ENCODE measurements at places on chromosomes 3 and 15.
A peak's percentile ranks its signal among the peaks of the same experiment; 100 is the strongest.

DNA sequence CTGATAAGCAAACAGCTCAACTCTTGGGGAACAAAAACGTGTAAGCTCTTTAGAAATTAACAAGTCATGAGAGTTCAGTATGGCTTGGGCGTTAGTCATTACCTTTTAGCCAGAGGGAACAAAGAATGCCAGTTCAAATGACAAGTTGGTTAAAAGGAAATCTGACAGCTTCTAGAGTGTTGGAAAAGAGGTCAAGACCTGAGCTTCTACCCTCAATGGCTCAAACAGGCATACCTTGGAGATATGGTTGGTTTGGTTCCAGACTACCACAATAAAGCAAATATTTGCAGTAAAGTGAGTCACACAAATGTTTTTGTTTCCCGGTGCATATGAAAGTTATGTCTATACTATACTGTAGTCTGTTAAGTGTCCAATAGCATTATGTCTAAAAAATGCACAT, 136.1 kb downstream of the CACNA1D start:
- peaks cover 12% of the 10 kb centered on the region for H3K4me1 ChIP-seq
- H3K36me3 ChIP-seq = no peaks in the 10 kb centered on the region
- H3K27me3 ChIP-seq = no peaks in the 10 kb centered on the region
- no peak overlapping the region for H3K4me3 ChIP-seq
- no peak overlapping the region for H3K27ac ChIP-seq

GRCh38 chr15:45179221-45179985, 8.4 kb downstream of the SHF start:
- H3K4me3 ChIP-seq = no peak overlapping the region
- peak; percentile 79 for DNase-seq
- H3K36me3 ChIP-seq = peaks cover 7% of the 10 kb centered on the region
- peaks cover 15% of the 10 kb centered on the region for H3K4me1 ChIP-seq
- no peak overlapping the region for H3K27ac ChIP-seq
- no peaks in the 10 kb centered on the region for H3K27me3 ChIP-seq

DNA sequence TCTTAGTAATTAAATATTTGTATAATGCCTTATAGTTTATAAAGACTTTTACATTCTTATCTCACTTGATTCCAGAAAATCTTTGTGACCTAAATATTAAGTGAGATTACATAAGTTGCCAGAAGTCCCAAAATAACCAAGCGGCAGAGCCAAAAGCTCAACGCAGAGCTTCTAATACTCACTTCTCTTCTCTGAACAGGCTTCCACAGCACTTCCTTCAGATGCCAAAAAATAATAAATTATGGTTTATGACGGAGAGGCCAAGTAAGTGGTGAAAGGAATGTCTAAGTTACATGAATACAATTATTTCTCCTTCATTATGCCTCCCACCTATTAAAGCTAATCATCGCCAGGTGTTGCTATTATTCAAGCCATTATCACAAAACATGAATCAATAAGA, 110.3 kb downstream of the GBE1 start:
- H3K27ac ChIP-seq = no peak overlapping the region
- no peak for DNase-seq
- H3K4me1 ChIP-seq = no peaks in the 10 kb centered on the region
- H3K27me3 ChIP-seq = no peaks in the 10 kb centered on the region

DNA sequence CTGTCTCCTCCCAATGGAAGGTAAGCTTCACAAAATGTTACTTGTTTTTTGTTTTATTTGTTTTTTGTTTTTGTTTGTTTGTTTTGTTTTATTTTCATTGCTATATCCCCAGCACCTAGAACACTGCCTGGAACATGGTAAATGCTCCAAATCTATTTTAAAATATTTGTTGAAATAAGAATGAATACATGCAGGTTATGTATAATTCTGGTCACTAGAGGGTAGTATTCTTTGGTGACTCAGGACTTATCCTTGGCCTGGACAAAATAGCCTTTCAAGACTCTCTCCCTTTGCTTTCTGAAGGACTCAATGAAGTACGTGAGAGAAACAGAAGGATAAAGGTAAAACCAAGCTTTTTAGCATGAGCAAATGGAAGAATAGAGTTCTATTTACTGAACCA, 46.9 kb upstream of the PPP2R3A start:
- DNase-seq = no peak
- H3K36me3 ChIP-seq = no peaks in the 10 kb centered on the region
- no peaks in the 10 kb centered on the region for H3K27me3 ChIP-seq
- H3K4me3 ChIP-seq = no peak overlapping the region
- no peak overlapping the region for H3K27ac ChIP-seq

Measured in lower lobe of right lung (tissue), 2 donors.